Skeletal muscle tissue (tissue), 5 donors: ENCODE measurements at places on chromosomes 13 and 19. TPM values are rescaled to one million over a fixed set of nuclear protein-coding genes. Genes with fewer than 3 reads are reported as not detected.

The KASH5 gene
- total RNA-seq = not detected

The CCL25 gene
- not detected for total RNA-seq

The ZNF738 gene
- 15.7 TPM for total RNA-seq

The ZNF667 gene
- total RNA-seq = 4.7 TPM

The GJA3 gene
- total RNA-seq = 2.1 TPM

The SPC24 gene
- 12.0 TPM for total RNA-seq

The ZNF382 gene
- total RNA-seq = 15.1 TPM

The GRK1 gene
- total RNA-seq = not detected

The ASF1B gene
- 3.7 TPM for total RNA-seq

The ELSPBP1 gene
- not detected for total RNA-seq

The C2CD4C gene
- 0.52 TPM for total RNA-seq

The CGB5 gene
- total RNA-seq = not detected

The ERICH6B gene
- total RNA-seq = not detected

The LGI4 gene
- total RNA-seq = 5.2 TPM

The GARIN5A gene
- total RNA-seq = 0.52 TPM

The SWSAP1 gene
- 0.52 TPM for total RNA-seq

The PSPN gene
- 1.0 TPM for total RNA-seq

The KIR2DL4 gene
- total RNA-seq = not detected

The SIGLEC12 gene
- not detected for total RNA-seq

The SYNE4 gene
- not detected for total RNA-seq

The CYP2F1 gene
- total RNA-seq = not detected

The GPC5 gene
- total RNA-seq = 6.3 TPM

The EHD2 gene
- 63.2 TPM for total RNA-seq

The BST2 gene
- 11.5 TPM for total RNA-seq

The COX6B2 gene
- total RNA-seq = not detected

The GRIK5 gene
- total RNA-seq = 1.0 TPM

The ATCAY gene
- total RNA-seq = under 0.01 TPM

The NLRP9 gene
- total RNA-seq = not detected

The POLD1 gene
- 19.8 TPM for total RNA-seq
